ENCODE measurements at places on chromosomes 7 and 10.

DNA sequence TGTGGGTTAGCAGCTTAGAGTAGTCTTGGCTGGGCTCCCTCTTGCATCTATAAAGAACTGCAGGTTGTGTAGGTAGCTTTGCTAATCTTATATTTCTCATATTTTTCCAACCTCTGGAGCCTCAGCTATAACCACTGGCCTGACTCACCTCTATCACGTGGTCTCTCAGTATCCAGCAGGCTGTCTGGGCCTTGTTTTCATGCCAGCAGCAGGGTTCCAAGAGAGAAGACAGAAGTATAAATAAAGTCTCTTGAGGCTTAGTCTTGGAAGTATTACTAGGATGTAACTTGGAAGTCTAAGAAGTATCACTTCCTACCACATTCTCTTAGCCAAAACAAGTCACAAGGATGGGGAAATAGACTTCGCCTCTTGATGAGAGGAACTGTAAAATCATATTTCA, 73.3 kb downstream of the WIPF3 start:
- DNase-seq, result no peak

DNA sequence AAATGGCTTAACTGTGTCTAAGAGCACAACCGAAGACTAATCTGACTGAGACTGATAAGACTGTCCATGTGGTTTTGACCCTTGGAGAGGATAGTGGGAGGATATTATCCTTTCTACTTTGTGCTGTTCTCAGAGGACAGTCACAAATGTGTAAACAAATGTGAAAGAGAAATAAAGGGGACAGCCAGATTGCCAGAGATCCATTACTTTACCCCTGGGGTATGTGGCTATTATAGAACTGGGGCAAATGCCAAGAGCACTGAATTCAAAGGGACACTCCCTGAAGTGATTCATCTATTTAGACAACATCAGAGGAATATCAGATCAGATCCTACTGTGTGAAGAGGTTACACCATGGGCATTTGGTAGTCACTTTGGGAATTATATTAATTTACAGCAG, 154.7 kb downstream of the RNLS start:
- no peak for DNase-seq

DNA sequence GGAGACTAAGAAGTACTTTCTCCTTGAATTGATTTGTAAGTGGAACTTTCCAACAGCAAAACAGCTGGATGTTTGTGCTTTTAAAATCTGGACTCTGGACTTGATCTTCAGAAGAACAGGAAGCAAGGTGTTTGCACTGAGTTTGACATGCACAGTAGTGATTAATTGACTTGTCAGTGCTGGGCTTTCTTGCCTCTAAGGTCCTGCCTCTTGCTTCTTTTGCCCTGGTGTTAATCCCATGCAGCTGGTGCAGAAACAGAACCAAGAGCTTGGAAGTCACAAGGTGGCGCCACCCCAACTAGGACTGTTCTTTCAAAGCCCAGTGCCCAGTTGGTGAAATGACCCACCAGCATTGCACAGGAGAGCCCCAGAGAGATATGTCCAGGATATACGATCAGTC, 66.8 kb upstream of the SEPHS1 start:
- DNase-seq, result no peak

- no peak for DNase-seq
Observed at GRCh38 chr10:33074443-33074842, 116.4 kb upstream of the ITGB1 start.

DNA sequence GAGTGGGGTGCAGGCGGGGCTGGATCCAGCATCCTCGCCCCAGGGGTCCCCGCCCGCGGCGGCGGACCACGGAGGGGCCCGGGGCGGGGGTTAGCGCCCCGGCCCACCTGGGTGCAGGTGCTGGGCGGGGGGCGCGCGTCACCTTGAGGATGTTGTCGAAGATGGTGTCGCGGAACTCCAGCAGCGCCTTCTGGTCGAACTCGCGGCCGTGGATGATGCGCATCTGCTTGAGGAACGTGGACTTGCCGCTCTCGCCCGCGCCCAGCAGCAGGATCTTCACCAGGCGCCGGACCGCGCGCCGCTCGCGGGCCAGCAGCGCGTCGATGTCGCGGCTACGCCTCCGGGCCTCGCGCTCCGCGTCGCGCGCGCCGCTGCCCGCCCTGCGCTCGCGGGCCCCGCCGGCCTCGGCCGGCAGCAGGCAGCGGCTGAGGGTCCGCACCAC, 376 bp downstream of the GNA12 start:
- peak; percentile 15 for DNase-seq

- DNase-seq, result no peak
Observed at GRCh38 chr10:69484736-69485135, 33.5 kb downstream of the TSPAN15 start.

GRCh38 chr7:36746347-36746746, 22.1 kb upstream of the AOAH start:
- DNase-seq, result no peak

GRCh38 chr10:102444851-102445250, 6.5 kb downstream of the C10orf95 start:
- DNase-seq, result no peak

GRCh38 chr7:49396229-49396628, 377.2 kb upstream of the VWC2 start:
- no peak for DNase-seq

DNA sequence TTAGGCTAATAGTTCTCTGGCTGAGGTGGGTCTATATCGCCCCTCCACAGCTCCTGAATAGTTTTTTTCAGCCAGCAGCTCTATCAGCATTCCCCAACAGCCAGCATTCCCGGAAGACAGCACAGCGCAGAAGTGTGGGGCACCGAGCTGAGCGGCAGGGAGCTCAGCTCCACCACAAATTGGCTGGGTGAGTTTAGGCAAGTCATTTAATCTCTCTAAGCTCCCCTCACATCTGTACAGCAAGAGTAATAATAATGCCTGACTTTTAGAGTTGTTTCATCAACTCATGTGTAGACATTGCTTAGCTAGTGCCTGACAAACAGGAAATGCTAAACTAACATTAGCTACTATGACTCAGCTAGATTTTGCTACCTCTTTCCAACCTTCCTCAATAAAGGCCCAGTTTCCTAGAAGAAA, 247.9 kb upstream of the PTN start:
- DNase-seq, result no peak

DNA sequence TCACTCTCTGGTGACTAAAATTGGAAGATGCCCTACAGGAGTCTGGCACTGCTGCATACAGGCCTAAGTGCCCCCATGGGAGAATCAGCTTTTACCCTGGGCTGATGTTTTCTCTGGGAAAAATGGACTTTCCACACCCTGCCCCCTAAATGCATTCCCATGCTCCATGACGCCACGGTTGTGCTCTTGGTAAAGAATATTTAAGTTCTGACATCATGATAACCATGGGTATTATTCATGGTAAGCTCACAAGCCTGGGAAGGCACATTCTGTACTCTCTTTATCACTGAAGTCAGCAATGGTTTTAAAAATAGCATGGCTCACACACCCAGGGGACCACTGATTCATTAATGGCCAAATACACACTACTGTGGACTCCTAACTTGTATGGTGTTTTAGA, 43.4 kb downstream of the HIPK2 start:
- no peak for DNase-seq

GRCh38 chr7:157310676-157311185, 26.1 kb upstream of the DNAJB6 start:
- no peak for DNase-seq

- no peak for DNase-seq
Observed at GRCh38 chr10:44702531-44702930, 208.6 kb upstream of the TMEM72 start.

- DNase-seq, result no peak
Observed at GRCh38 chr7:71388181-71388580, 256.2 kb downstream of the GALNT17 start.
